Vein endothelial cell (primary cell): ENCODE measurements at places on chromosomes 12 and 14. TPM values are rescaled to one million over a fixed set of nuclear protein-coding genes. Genes with fewer than 3 reads are reported as not detected.

The KLHL33 gene
- total RNA-seq = not detected in 2 replicates

The PTGER2 gene
- not detected in 2 replicates for total RNA-seq

The CAPS2 gene
- total RNA-seq = under 0.01 and 0.57 TPM in 2 replicates

The OR4E2 gene
- total RNA-seq = not detected in 2 replicates

The CYP27B1 gene
- under 0.01 and 0.67 TPM in 2 replicates for total RNA-seq

The ANO4 gene
- total RNA-seq = 0.33 TPM in 1 of 2 replicates, not detected in the other

The SPRYD3 gene
- total RNA-seq = 23.0 and 28.7 TPM in 2 replicates

The KRT8 gene
- total RNA-seq = 12.5 and 21.6 TPM in 2 replicates

The TRIM9 gene
- under 0.01 TPM in 2 replicates for total RNA-seq

The ETNK1 gene
- total RNA-seq = 44.4 and 54.0 TPM in 2 replicates

The AQP2 gene
- not detected in 2 replicates for total RNA-seq

The ACSM4 gene
- total RNA-seq = not detected in 2 replicates

The GDF3 gene
- total RNA-seq = 0.96 and 1.6 TPM in 2 replicates

The FBXL14 gene
- 16.3 and 18.9 TPM in 2 replicates for total RNA-seq

The RERGL gene
- not detected in 2 replicates for total RNA-seq
